ENCODE measurements at places on chromosomes 2 and 18.

GRCh38 chr2:139704606-139705005 is 924.4 kb upstream of the NXPH2 start:
- DNase-seq: no peak

DNA sequence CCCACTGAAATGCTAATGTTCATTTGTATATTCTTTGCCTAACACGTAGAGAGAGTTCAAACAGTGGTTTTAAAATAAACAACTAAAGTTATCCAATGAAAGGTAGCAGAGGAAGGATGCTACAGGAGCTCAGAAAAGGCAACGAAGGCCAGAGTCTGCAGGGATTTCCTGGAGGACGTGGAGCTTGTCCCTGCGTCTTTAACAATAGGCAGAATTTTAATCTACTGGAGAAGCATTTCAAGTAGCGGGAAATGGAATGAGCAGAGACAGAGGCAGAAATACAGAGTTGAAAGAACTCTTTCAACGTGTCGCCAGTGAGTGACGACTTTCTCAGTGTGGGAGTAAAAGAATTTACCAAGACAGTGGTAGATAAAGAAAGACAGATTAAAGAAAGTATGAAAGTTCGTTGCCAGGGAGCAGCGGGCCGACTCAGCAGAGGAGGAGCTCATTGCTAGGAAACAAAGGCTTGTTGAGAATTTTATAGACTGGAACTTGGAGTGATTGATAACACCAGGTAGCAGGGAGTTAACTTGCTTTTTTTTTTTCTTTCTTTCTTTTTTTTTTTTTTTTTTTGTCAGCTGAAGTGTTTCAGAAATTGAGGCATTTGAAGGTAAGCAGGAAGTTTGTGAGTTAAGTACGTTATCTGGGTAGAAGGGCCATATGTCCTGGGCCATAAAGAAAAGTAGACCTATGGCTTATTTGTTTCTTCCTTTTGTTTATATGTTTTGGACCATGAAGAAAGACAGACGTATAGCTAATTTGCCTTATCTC is 625 bp upstream of the NBAS start:
- DNase-seq: peak; percentile 27

- DNase-seq: peak; percentile 21
These were observed 160.0 kb upstream of the TRIB2 start for GRCh38 chr2:12556762-12557161.

DNA sequence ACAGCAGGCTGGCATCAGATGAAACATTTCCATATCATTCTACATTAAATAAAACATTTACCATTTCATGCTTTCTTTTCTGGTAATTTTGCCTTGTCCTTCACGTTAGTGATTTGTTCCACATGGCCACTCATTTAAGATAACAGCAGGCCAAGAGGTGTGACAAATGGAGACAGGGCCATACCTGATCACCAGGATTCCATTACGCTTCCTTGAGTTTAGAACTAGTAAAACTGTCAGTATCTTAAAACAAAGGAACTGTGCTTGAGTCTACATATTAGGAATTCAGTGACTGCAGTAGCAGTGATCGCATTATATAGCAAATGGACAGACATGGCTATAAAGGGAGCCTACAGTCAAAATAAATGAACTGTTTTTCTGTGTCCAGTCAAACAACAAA is 155.1 kb upstream of the FSHR start:
- no peak for DNase-seq

- no peak for DNase-seq
These were observed 102.4 kb downstream of the STK39 start for GRCh38 chr2:168145011-168145410.

- no peak for DNase-seq
These were observed 44.5 kb downstream of the METTL8 start for GRCh38 chr2:171389325-171389724.

DNA sequence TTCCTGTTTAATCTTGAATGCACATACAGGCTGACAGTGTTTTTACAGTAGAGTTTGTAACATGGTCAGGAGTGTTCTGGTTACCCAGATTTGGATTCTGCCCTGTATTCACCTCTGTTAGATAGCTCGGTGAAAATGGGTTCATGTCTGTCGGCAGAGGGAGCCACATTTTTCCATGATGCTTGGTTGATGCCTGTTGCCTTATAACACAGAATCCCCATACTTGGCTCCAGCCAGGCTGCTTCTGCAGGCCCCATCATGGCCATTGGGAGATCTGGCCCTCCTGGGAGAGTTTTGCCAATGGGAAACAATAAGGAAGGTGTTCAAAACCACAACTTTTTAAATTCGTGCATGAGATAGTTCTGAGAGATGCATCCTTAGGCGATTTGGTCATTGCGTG is 78.1 kb downstream of the WDSUB1 start:
- no peak for DNase-seq

- no peak for DNase-seq
These were observed at the start of gene PLA2R1 for GRCh38 chr2:160062292-160063005. TSS of gene PLA2R1 (minus strand) at chr2:160062615. CDS start at chr2:160062403, 212 bp downstream.

GRCh38 chr2:11011359-11011758 is 99.6 kb downstream of the KCNF1 start:
- no peak for DNase-seq

DNA sequence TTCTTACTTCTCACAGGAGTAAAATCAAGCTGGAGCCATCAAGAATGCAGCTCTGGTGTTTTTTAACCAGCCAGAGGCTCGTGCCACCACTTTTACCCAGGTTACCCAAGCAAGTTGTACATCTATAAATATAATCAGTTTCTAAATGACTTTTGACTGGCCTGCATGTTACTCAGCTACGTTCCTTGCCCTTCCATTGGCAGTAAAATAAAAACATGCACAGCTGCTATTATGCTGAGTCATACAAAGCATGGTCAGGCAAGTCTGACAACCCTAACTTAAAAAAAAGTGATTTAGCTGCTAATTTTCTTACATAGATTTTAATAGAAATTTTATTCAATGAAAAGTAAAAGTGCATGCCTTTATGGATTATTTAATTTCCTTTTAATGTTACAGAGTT is 111.7 kb upstream of the CSRNP3 start:
- DNase-seq: no peak

GRCh38 chr2:215105607-215106354 is 32.6 kb downstream of the ABCA12 start:
- DNase-seq: no peak

GRCh38 chr2:20674974-20675679 is 8.2 kb downstream of the GDF7 start:
- DNase-seq: no peak

DNA sequence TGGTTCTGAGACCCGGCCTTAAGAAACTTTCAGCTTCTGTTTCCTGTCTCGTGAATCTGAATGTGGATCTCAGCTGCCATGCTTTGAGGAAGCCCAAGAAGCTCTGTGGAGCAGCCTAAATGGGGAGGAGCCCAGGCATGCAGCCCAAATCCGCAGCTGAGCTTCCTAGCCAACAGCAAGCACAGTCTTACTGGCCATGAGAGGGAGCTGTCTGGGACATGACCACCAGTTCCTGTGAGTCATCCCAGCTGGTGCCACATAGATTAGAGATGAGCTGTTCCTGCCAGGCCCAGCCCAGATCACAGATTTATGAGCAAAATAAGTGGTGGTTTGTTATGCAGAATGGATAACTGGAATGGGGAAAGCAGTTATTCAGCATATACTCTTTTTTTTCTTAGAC is 224.4 kb upstream of the APCDD1 start:
- DNase-seq: no peak

- no peak for DNase-seq
These were observed 77.3 kb upstream of the SH3BP4 start for GRCh38 chr2:234874347-234875046.

DNA sequence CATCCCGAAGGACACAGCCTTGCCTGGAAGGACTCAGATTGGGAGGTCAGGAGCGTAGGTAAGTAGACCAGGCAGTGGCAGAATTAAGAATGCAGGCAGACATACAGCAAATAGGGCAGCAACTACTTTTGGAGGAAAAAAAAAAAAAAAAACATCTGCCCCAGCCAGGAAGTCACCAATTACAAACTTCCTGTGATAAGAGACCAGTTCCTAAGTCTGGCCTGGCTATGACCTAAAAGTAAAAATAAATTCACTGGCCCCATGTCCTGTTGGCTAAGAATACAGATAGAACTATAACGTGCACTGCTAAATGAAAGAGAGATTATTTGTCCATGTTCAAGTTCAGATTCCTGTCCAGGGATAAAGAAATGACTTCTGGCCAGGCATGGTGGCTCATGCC is 45.2 kb upstream of the NOSTRIN start:
- DNase-seq: no peak

DNA sequence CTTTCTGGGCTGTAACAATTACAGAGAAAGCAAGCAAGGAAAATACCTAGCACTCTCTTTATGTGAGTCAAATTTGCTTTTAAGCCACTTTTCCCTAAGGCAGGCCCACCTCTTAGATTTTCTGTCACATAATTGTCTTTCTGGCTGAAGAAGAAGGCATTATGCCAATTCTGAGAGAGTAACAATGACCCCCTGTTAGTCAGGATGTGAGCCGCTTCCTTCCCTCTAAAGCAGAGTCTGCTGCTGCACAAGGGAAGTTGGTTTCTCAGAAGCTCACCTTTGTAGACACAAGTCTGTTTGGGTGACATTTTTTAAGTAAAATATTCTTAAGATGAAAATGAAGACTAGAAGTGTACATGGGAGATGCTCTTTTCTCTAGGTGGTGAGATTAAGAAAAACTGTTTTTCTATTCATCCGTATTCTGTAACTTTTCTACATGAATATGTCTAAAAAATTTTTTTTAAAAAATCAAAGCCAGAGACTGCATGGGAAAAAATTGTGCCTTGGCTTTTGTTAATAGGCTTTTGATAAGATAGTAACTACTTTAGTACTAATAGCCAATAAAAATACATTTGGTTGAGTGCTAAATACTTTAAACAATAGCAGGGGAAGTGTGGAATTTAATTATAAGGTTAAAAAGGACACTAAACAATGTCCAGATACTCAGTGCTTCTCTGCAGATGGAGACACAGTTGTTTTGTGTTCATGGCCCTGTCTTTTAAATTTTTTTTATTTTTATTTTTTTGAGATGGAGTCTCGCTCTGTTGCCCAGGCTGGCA is 33.4 kb upstream of the VPS54 start:
- no peak for DNase-seq

DNA sequence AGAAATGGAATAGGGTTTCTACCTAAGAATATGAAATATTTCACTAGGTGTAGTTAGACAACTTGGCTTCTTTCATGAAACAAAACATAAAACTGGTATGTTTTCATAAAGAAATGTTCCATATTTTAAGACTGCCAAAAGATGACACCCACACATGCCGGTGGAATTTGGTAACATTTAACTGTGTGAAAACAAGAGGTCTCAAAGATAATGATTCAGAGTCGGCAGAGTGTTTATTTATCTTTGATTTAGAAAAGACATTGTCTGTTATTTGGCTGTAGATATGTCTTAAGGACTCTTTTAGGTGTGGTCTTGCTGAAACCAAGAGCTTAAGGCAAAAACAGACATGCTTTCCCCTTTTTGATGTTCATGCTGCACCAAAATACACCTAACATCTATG is 63.5 kb upstream of the FN1 start:
- no peak for DNase-seq

- no peak for DNase-seq
These were observed 160.3 kb downstream of the VAPA start for GRCh38 chr18:10074110-10074509.

DNA sequence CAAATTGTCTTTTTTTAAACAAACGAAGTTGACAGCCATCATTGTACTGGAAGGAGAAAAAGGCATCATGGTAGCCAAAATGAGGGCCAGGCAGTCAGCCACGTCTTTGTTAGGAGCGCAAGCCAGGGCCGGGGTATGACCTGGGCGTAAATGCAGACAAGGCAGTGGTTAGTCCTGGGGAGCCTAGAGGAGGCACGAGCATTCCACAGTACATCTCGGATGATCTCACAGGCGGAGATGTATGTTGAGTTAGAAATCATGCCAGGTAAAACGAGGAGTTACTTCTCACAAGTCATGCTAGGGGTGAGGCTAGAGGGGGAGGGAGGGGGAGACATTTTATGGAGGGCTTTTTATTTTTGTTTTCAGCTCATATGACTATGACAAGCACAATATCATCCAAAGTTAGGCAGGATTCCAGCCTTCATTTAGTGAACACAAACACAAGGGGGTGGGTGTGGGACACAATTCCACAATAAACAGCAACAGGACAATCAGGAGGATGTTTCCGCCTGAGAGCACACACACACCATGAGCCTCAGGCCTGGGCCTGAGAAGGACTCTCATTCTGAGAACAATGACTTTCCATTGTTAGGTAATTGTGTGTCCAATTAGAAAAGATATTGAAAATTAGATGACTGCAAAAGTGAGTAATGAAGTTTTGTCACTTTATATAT is 64.4 kb upstream of the PGAP1 start:
- no peak for DNase-seq

GRCh38 chr2:11698009-11698922 is 28.3 kb upstream of the NTSR2 start:
- DNase-seq: no peak

GRCh38 chr2:15506229-15506819 is 54.8 kb downstream of the NBAS start:
- DNase-seq: no peak

GRCh38 chr2:156892467-156893281 is 364.8 kb upstream of the GALNT5 start:
- no peak for DNase-seq

- DNase-seq: no peak
These were observed 21.7 kb downstream of the ARHGAP28 start for GRCh38 chr18:6751222-6751621.

DNA sequence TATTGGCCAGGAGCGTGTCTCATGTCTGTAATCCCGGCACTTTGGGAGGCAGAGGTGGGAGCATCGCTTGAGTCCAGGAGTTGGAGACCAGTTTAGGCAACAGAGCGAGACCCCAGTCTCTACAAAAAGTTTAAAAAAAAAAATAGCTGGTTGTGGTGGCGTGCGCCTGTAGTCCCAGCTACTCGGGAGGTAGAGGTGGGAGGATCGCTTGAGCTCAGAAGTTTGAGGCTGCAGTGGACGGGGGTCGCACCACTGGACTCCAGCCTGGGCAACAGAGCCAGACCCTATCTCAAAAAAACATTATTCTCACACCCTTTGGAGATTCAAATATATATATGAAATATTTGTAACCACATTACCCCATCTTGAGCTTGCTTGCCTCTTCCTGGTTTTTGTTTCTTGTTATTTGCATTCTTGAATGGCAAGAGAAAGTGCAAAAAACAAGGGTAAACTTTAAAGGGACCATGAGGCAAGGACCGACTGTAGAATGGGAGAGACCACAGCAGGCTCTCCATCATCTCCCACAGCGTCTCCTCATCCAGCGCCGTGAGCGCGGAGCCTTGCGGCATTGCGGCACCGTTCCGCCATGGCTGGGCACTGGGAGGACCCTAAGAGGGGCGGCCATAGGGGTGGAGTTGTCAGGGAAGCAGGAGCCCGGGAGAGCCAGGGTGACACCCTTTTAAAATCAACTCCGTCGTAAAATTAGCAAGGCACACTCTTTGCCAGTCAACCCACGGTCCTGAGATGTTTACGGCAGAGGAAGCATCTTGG is 1.4 kb downstream of the ELP2 start:
- no peak for DNase-seq

GRCh38 chr18:48592540-48593171 is 53.8 kb downstream of the CTIF start:
- no peak for DNase-seq

DNA sequence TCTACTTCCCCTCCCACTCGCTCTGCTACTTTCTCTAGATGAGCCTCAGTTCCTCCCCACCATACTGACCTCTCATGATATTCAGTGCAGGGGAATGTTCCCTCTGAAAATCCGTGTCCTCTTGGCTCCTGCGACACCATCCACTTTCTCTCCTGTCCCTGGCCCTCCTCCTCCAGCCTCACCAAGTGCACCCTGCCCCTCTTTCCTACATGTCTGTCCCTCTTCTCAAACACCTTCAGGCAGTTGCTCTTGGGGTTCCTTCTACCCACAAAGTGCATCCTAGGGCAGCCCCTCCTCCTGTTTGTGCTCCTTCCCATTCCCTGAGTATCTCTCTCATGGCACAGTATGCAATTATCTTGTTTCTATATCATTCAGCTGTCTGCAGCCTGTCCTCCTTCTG is 246.4 kb upstream of the RAB6C start:
- DNase-seq: no peak

Data from activated CD8-positive, alpha-beta memory T cell treated with anti-CD3 and anti-CD28 coated beads, Interleukin-2, amount 50 U/mL, for 4 hours (primary cell).